ENCODE measurements at places on chromosomes 3 and 15.
A peak's percentile ranks its signal among the peaks of the same experiment; 100 is the strongest.

DNA sequence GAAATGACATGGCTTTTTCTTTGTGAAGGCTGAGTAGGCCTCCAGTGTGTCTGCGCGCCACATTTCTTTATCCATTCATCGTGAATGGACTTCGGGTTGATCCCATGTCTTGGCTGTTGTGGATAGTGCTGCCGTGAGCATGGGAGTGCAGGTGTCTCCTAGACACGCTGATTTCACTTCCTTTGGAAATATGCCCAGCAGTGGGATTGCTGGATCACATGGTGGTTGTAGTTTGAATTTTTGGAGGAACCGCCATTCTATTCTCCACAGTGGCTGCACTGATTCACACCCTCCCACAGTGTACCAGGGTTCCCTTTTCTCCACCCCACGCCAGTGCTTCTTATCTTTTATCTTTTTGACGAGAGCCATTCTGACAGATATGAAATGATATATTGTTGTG is 171.7 kb downstream of the NSMCE3 start:
- DNase-seq = no peak

DNA sequence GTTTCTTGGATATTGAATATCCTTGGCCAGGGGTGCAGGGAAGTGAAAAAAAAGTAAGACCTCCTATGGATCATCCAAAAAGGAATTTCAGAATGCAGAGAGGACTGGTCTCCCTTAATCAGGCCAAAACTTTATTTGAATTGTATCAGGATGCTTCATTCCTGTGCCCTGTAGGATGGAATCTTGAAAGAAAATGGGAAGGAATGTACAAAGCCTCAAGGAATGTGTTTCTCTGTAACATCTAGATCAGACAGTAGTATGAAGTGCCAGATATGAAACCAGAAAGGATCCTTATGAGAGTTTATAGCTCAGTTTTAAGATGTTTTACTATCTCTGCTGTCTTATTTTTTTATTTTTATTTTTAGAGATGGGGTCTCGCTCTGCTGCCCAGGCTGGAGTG is 6.5 kb upstream of the GSK3B start:
- DNase-seq = no peak

GRCh38 chr3:179898024-179898423 is 138.7 kb downstream of the PEX5L start:
- peak; percentile 7 for DNase-seq

GRCh38 chr15:94070356-94071295 is 160.7 kb upstream of the MCTP2 start:
- peak; percentile 29 for DNase-seq

DNA sequence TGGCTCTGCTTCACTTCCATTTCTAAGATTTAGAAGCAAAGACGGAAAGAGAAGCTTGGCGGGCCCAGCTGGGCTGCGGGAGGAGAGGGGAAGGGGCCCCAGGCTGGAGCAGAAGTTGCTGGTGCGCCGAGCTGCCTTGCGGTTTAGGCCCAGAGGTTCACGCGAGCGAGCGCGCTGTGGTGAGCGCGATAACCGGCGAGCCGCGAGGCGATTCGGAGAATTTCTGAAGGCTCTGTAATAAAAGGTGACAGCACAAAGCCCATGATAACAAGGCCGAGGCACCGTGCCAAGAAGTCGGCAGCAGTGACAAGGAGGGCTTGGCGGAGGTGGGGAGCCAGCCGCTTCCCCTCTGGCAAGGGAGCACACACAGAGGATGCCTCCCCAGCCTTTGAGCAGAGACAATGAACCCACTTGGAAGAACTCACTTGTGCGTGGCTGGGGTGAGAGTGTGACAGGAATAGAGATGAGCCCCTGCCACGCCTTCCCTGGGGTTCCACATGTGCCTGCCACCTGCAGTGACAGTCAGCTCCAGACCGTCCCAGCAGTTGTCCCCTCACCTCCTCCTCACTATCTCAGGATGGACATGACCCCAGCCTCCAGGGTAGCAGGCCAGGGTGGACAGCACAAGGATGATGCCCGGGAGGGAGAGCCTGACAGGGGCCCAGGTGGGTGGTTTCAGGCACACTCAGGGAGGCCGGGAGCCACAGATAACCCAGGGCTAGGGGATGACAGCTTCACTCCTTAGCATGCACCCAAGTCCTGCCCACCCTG is 315.2 kb downstream of the UACA start:
- DNase-seq = no peak

GRCh38 chr15:65981837-65982626 is 112.7 kb downstream of the RAB11A start:
- peak; percentile 77 for DNase-seq

- DNase-seq = no peak
Measured at GRCh38 chr3:160451602-160452001, 2.0 kb upstream of the TRIM59 start.

GRCh38 chr3:64342940-64343688 is 117.8 kb upstream of the PRICKLE2 start:
- no peak for DNase-seq

DNA sequence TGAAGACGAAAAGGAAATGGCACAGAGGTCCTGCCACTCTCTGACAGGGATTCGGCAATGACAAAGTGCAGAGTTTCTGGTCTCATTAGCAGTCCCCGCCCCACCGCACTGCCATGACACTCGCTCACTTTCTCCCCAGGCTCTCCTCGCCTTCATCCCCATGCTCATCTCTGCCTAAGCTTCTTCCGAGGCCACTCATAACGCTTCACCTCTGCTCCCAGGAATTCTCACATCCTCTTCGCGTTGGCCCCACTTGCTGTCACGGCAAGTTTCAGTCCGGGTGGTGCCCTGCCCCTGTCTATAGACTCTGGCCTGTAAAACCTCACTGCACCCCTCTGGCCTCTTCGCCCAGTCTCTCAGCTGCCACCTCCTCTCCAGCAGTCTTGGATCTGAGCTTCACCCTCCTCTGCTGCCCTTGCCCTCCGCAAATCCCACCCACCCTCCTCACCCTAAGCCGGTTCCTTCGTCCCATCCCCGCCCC is 654 bp downstream of the RUBCN start:
- no peak for DNase-seq

DNA sequence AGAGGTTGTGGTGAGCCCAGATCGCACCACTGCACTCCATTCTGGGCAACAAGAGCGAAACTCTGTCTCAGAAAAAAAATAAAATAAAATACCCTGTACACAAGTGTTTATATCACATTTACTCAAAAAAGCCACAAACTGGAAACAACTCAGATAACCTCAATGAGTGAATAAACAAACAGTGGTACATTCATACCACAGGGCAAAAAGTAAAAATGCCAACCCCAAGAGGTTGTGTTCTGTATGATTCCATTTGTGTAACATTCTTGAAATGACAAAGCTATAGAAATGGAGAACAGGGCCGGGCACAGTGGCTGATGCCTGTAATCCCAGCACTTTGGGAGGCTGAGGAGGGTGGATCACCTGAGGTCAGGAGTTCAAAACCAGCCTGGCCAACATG is 12.9 kb downstream of the EDC3 start:
- no peak for DNase-seq

- DNase-seq = no peak
Measured at GRCh38 chr3:60202052-60202726, 1049.1 kb downstream of the FHIT start.
